Common myeloid progenitor, CD34-positive (primary cell): ENCODE measurements at places on chromosomes 7 and 10.

GRCh38 chr7:48113275-48113674, 24.2 kb downstream of the UPP1 start:
- no peak for DNase-seq

DNA sequence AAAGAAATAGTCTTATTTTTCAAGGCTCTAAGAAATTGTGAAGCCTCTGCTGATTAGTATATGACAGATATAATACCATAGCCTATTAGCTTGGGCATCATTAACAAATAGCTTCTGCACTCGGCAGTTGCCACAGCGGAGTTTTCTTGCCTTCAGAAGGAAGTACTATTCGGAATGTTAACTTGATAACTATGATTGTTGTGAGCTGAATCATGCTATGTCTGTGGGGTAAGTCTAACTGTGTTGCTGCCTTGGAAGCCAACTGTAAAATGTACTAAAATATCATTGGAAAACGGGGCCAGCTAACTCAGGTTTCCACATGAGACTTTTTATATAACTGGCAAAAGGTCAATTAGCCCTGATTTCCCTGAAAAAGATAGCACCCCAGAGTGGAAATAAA, 93.2 kb downstream of the TWIST1 start:
- DNase-seq, result no peak

GRCh38 chr7:143375298-143376034, 5.7 kb upstream of the ZYX start:
- peak; percentile 93 for DNase-seq

GRCh38 chr7:157490465-157490912, 153.7 kb downstream of the DNAJB6 start:
- peak; percentile 80 for DNase-seq

- DNase-seq, result peak; percentile 87
These were observed 91.5 kb downstream of the ARID5B start for GRCh38 chr10:61992671-61993668.

DNA sequence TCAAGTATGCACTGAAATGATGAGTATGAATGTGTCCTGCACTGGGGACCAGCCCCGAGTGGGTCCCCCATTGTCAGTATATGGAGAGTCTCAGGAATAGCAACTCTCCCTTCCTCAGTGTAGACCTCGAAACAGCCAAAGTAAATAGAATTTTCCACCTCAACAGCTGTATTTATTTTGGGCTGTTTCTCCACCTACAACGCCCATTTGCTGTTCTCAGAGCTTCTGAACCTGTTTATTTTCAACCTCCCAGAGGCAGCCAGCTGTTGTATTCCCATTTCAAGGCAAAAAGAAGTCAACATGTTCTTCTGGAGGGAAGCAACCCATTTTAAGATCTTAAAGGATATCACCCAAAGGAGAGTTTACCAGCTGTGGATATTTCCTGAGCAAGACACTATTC, 59.6 kb upstream of the BICC1 start:
- DNase-seq, result no peak

GRCh38 chr7:134905375-134905774, 80.9 kb upstream of the AGBL3 start:
- DNase-seq, result no peak

- DNase-seq, result no peak
These were observed 4.0 kb downstream of the PON2 start for GRCh38 chr7:95430864-95431263.

GRCh38 chr10:274866-275265, 139.6 kb downstream of the ZMYND11 start:
- DNase-seq, result no peak

DNA sequence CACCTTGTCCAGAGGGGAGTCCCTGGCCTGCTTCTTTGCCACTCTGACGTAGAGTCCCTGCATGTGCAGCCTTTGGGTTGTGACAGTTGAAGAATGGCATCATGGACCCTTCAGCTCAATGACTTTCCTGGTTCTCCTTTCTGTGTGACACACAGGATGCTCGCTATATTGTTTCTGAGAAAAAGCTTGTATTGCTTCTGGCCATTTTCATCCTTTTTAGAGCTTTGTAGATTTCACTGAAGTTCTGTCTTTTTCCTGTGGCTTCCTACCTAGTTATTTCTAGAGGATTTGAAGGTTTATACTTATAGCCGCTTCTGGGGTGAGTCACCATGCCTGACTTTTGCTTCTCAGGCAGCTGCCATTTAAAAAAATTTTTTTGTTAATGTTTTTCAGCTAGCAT, 27.0 kb downstream of the SND1 start:
- DNase-seq, result no peak

DNA sequence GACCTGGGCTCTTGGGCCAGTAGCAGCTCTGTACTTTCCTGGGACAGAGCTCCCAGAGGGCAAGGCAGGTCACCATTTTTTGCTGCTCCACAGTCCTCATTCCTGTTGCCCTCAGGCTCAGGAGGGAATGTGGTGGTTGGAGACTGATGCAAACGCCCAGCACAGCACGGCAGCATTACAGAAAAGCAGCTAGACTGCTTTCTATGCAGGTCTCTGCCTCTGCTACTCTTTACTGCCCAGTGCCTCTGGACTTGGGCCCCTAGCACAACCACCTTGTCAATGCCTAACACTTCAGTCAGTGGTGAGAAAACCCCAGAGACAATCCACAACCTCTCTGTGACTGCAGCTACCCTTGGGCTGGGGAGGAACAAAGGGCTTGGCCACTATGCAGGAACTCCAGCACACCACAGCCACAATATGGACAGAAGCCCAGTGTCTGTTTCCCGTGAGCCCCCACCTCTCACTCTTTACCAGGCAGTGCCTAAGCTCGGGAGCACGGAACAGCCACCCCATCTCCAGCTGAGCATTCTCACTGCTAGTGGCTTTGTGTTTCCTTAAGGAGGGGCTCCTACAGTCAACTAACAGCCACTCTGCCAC, 790.6 kb downstream of the PCDH15 start:
- no peak for DNase-seq

DNA sequence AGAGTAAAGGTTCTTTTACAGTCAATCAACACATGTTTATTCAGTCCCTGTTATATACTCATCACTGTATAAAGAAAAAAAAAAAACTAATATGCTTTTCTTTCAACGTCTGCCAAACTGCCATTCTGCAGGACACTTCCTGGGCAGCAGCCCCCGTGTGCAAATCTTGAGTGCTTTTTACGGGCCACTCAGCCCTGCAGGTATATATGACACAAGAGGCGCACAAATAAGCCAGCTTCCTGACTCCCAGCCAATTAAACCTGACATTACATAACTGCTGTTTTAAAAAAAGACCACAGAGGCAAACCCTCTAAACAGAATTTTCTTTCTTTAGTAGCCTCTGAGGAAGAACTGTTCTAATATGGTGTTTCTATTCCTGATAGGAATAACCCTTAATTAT, 263.0 kb upstream of the NEBL start:
- no peak for DNase-seq

- no peak for DNase-seq
These were observed 302.8 kb upstream of the SEMA3C start for GRCh38 chr7:81221527-81222217.

GRCh38 chr7:156059369-156059768, 247.1 kb upstream of the SHH start:
- DNase-seq, result no peak

DNA sequence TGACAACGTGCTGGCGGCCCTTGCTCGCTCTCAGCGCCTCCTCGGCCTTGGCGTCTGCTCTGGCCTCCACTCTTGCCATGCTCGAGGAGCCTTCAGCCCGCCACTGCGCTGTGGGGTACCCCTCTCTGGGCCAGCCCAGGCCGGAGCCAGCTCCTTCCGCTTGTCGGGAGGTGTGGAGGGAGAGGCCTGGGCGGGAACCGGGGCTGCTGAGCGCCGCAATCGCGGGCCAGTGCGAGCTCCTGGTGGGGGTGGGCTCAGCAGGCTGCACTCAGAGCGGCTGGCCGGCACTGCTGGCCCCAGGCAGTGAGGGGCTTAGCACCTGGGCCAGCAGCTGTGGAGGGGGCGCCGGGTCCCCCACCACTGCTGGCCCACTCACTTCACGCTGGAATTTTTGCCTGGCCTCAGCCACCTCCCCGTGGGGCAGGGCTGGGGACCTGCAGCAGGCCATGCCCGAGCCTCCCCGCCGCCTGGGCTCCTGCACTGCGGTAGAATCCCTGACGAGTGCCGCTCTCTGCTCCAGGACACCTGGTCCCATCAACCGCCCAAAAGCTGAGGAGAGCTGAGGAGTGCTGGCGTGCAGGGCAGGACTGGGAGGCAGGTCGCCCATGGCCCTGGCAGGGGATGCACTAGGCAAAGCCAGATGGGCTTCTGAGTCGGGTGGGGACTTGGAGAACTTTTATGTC, 372.2 kb upstream of the NRG3 start:
- no peak for DNase-seq

GRCh38 chr10:99938563-99938962, 71.2 kb downstream of the DNMBP start:
- no peak for DNase-seq

- DNase-seq, result no peak
These were observed 98.0 kb upstream of the MBL2 start for GRCh38 chr10:52870562-52870961.

- DNase-seq, result no peak
These were observed 125.6 kb upstream of the PRPS1L1 start for GRCh38 chr7:18153183-18153748.

GRCh38 chr10:75081379-75081778, 30.1 kb upstream of the SAMD8 start:
- no peak for DNase-seq

DNA sequence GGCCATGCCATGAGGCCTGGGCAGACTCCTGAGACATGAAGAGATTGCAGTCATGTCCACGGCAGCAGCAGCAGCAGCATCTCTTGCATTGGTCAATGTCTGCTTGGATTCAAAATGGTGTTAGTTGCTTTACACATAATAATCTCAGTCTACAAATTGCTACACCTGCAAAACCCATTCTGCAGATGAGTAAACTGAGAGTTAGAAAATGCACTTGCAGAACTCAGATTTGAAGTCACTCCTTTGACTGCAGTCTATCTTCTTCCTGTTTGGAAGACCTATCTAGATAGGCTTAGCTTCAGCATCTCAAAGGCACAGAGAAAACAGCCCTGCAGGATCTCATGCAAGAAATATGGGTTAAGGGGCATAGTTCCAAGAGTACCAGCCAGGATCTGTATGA, 350.3 kb downstream of the TNS3 start:
- DNase-seq, result no peak
